ENCODE measurements at places on chromosomes 5 and 9. TPM values are rescaled to one million over a fixed set of nuclear protein-coding genes. Genes with fewer than 3 reads are reported as not detected.

The KIF20A gene
- 50.7 TPM for total RNA-seq

GRCh38 chr9:100322954-100323536 lies 29.7 kb downstream of the TEX10 start:
- peaks cover 11% of the 10 kb centered on the region for H3K4me1 ChIP-seq
- peaks cover 40% of the 10 kb centered on the region for H3K36me3 ChIP-seq
- no peaks in the 10 kb centered on the region for H3K27me3 ChIP-seq
- H3K27ac ChIP-seq = no peak overlapping the region
- no peak overlapping the region for H3K4me3 ChIP-seq
- DNase-seq = peak; percentile 63

The IL4 gene
- 0.72 TPM for total RNA-seq

DNA sequence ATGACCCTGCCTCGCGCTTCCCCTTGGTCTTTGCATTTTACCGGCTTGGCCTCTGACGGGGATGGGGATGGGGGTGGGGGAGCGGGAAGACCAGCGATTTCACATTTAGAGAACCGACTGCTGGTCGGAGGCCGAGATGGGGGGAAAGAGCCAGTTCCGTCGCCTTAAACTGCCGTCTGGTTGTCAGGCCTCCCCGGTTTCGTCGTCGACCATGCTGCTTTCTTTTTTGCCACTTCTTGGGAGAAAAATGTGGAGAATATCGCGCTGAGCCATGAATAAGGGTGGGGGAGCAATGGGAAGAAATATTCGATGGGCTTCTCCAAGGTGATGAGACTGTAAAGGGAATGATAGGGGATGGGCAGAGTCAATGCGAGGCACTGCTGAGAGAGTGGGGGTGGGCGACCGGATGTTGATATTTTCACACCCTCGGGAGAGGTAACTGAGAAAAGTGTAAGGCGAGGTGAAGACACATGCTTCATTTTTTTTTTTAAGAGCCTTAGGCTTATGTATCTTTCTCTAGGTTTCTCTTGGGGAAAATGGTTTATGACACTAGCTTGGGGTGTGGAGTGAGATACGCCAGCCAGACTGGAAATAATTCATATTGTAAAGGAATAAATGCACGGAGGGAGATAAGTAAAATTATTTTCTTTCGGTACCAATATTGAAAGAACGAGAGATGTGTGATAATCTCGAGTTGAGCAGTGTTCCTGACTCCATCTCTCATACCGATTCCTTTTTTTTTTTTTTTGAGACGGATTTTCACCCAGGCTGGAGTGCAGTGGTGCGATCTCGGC lies 1.1 kb downstream of the KIF2A start:
- H3K27me3 ChIP-seq = no peaks in the 10 kb centered on the region
- peak overlapping the region; percentile 100 for H3K27ac ChIP-seq
- DNase-seq = peak; percentile 85
- H3K36me3 ChIP-seq = peaks cover 52% of the 10 kb centered on the region

GRCh38 chr5:77418601-77419581 lies 73.2 kb downstream of the WDR41 start:
- peaks cover 1% of the 10 kb centered on the region for H3K36me3 ChIP-seq
- DNase-seq = no peak
- peaks cover 4% of the 10 kb centered on the region for H3K27me3 ChIP-seq
- no peak overlapping the region for H3K4me3 ChIP-seq
- no peak overlapping the region for H3K27ac ChIP-seq

The LURAP1L gene
- total RNA-seq = not detected

DNA sequence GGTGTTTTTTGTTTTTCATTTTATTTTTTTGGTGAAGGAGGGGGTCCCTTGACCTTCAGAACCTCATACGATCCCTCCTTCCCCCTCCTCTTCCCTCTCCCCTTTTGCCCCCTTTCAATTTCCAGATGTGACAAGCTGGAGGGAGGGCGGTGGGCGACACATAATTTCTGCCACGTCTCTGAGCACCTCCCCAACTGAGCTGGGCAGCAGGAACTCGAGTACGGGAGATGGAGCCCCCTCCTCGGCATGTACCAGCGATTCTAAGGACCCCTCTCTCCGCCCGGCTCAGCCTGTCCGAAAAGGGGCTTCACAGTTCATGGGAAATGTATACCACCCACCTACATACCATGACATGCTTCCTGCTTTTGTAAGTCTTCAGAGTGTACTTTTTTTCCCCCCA lies 52.4 kb downstream of the PRRC2B start:
- peaks cover 12% of the 10 kb centered on the region for H3K4me1 ChIP-seq
- no peak overlapping the region for H3K4me3 ChIP-seq
- H3K36me3 ChIP-seq = peaks cover 59% of the 10 kb centered on the region

The GLDC gene
- total RNA-seq = 0.63 TPM

DNA sequence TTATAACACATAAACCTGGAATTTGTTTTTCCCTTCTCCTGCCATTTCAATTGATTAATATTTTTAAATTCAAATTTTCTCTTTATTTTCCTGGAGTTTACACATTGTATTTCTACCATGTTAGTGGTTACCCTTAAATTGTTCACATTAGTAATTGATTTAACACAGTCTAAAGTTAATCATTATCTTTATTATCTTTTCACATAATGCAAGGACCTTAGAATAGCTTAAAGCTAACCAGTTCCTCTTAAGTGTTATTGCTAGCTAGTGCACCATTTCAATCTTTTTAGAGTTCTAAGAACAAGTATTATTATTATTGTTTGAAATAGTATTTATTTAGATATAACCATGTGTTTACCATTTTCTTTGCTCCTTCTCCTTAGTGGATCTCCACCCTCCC lies 251.2 kb upstream of the FBXL7 start:
- H3K36me3 ChIP-seq = no peaks in the 10 kb centered on the region
- no peaks in the 10 kb centered on the region for H3K4me1 ChIP-seq
- DNase-seq = no peak
- no peak overlapping the region for H3K4me3 ChIP-seq
- no peak overlapping the region for H3K27ac ChIP-seq

The THBS4 gene
- 2.5 TPM for total RNA-seq

DNA sequence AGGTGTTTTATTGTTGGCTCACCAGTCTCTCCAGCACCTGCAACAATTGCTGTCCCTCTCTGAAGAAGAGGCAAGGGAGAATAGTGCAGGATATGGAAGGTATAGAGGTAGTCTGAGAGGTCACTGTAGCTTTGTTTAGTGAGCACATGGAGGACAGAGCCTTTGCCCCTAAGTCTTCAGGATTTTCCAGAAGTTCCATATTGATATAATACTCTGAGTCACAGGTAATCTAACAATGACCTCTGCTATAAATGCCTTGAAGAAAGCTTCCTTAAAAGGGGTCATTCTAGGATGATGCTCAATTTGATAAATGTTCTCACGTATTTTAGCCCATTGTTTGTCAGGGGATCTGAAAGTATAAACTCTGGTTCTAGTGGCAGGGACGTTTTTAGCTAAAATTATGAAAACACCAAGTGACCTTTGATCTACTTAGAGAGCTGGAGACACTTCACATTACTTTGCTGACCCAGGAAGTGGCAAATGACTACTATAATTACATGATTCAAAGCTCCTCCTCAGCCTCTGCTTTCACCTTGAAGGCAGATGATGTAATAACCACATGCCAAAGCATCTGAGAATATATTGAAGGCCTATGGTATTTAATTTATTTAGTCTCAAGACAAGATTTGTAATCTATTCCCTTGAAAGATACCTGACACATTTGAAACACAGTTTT lies 366.9 kb upstream of the NUDT12 start:
- H3K27ac ChIP-seq = no peak overlapping the region
- no peaks in the 10 kb centered on the region for H3K36me3 ChIP-seq
- no peaks in the 10 kb centered on the region for H3K27me3 ChIP-seq
- H3K4me1 ChIP-seq = no peaks in the 10 kb centered on the region
- DNase-seq = no peak
- H3K4me3 ChIP-seq = no peak overlapping the region

The FGF1 gene
- not detected for total RNA-seq

GRCh38 chr5:74286734-74287695 lies 353.5 kb downstream of the ENC1 start:
- no peak for DNase-seq
- peaks cover 12% of the 10 kb centered on the region for H3K27me3 ChIP-seq
- no peaks in the 10 kb centered on the region for H3K4me1 ChIP-seq
- H3K27ac ChIP-seq = no peak overlapping the region
- H3K4me3 ChIP-seq = no peak overlapping the region
- H3K36me3 ChIP-seq = no peaks in the 10 kb centered on the region

The CDH9 gene
- not detected for total RNA-seq

The EDIL3 gene
- not detected for total RNA-seq

GRCh38 chr9:18761742-18762300 lies 271.2 kb downstream of the SAXO1 start:
- H3K27me3 ChIP-seq = peaks cover 5% of the 10 kb centered on the region
- no peak overlapping the region for H3K4me3 ChIP-seq
- no peak overlapping the region for H3K27ac ChIP-seq
- DNase-seq = no peak

- no peaks in the 10 kb centered on the region for H3K36me3 ChIP-seq
- H3K27ac ChIP-seq = no peak overlapping the region
- DNase-seq = no peak
- H3K27me3 ChIP-seq = no peaks in the 10 kb centered on the region
- no peaks in the 10 kb centered on the region for H3K4me1 ChIP-seq
- H3K4me3 ChIP-seq = no peak overlapping the region
Measured at GRCh38 chr9:102985162-102985895, 9.8 kb upstream of the CYLC2 start.

The BAAT gene
- total RNA-seq = not detected

GRCh38 chr5:164687391-164687790 lies 1182.0 kb downstream of the MAT2B start:
- no peak for DNase-seq
- H3K4me3 ChIP-seq = no peak overlapping the region
- no peaks in the 10 kb centered on the region for H3K27me3 ChIP-seq
- no peak overlapping the region for H3K27ac ChIP-seq
- H3K4me1 ChIP-seq = no peaks in the 10 kb centered on the region

GRCh38 chr5:82525626-82526025 lies 247.5 kb upstream of the RPS23 start:
- no peaks in the 10 kb centered on the region for H3K36me3 ChIP-seq
- peaks cover 8% of the 10 kb centered on the region for H3K4me1 ChIP-seq
- no peak overlapping the region for H3K27ac ChIP-seq
- peaks cover 5% of the 10 kb centered on the region for H3K27me3 ChIP-seq

The S1PR3 gene
- 0.58 TPM for total RNA-seq

GRCh38 chr9:12544700-12545099 lies 148.5 kb upstream of the TYRP1 start:
- no peak overlapping the region for H3K27ac ChIP-seq
- H3K4me3 ChIP-seq = no peak overlapping the region
- H3K36me3 ChIP-seq = no peaks in the 10 kb centered on the region
- DNase-seq = no peak
- no peaks in the 10 kb centered on the region for H3K27me3 ChIP-seq

DNA sequence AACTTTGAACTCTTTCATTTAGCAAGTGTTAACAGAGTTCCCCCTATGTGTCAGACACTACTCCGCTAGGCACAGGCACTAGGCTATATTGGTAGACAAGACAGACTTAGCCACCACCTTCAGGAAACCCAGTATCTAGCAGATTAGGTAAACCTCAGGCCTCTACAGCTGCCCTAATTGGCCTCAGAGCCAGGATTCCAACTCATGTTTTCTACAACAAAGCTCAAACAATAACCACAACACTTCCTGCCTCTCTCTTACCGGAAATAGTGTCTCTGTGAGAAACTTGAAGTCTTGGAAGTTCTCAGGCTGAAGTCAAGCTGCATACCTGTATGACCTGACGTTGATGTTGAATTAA lies 116.6 kb upstream of the SLC44A1 start:
- H3K36me3 ChIP-seq = no peaks in the 10 kb centered on the region
- H3K27ac ChIP-seq = peak overlapping the region; percentile 30
- no peaks in the 10 kb centered on the region for H3K27me3 ChIP-seq
- peaks cover 35% of the 10 kb centered on the region for H3K4me1 ChIP-seq
- H3K4me3 ChIP-seq = no peak overlapping the region
- DNase-seq = peak; percentile 58

- H3K4me1 ChIP-seq = peaks cover 12% of the 10 kb centered on the region
- DNase-seq = no peak
- peaks cover 14% of the 10 kb centered on the region for H3K36me3 ChIP-seq
- H3K27me3 ChIP-seq = no peaks in the 10 kb centered on the region
- no peak overlapping the region for H3K4me3 ChIP-seq
Measured at GRCh38 chr9:121345070-121345469, 25.0 kb downstream of the STOM start.

GRCh38 chr9:34866614-34867013 lies 91.5 kb upstream of the PHF24 start:
- no peaks in the 10 kb centered on the region for H3K4me1 ChIP-seq
- H3K27me3 ChIP-seq = peaks cover 14% of the 10 kb centered on the region
- no peak overlapping the region for H3K27ac ChIP-seq
- no peak overlapping the region for H3K4me3 ChIP-seq

- no peak overlapping the region for H3K27ac ChIP-seq
- no peak overlapping the region for H3K4me3 ChIP-seq
- peaks cover 11% of the 10 kb centered on the region for H3K27me3 ChIP-seq
- DNase-seq = no peak
Measured at GRCh38 chr5:74432721-74433120, 207.8 kb downstream of the ENC1 start.

DNA sequence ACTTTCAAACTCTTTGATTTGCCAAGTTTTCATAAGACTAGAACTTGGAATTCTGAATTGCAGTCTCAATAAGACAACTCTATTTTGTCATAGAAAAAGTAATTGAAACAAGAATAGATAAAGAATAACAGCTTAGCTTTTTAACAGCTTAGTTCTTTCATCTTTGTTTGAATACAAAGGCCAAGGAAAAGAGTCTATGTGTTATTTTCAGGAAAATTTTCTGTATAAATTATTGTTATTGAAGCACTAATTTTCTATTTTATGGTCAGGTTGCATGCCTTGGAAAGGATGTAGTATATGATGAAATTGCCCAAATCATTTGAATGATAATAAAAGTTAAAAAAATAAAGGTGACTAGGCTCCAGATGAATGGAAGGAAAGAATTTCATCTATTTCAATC lies 25.2 kb upstream of the SPRY4 start:
- no peak for DNase-seq
- H3K27ac ChIP-seq = no peak overlapping the region
- H3K36me3 ChIP-seq = peaks cover 3% of the 10 kb centered on the region
- no peaks in the 10 kb centered on the region for H3K27me3 ChIP-seq
- H3K4me3 ChIP-seq = no peak overlapping the region

- H3K27me3 ChIP-seq = no peaks in the 10 kb centered on the region
- peak; percentile 74 for DNase-seq
- H3K4me1 ChIP-seq = peaks cover 65% of the 10 kb centered on the region
- peak overlapping the region; percentile 99 for H3K27ac ChIP-seq
- peaks cover 90% of the 10 kb centered on the region for H3K36me3 ChIP-seq
Measured at GRCh38 chr9:129895376-129896268, 60.4 kb downstream of the USP20 start.

GRCh38 chr5:61649971-61650370 lies 317.9 kb downstream of the ZSWIM6 start:
- H3K36me3 ChIP-seq = no peaks in the 10 kb centered on the region
- no peak overlapping the region for H3K4me3 ChIP-seq
- H3K4me1 ChIP-seq = no peaks in the 10 kb centered on the region
- H3K27ac ChIP-seq = no peak overlapping the region
- H3K27me3 ChIP-seq = peaks cover 4% of the 10 kb centered on the region

The IL13 gene
- 6.5 TPM for total RNA-seq

DNA sequence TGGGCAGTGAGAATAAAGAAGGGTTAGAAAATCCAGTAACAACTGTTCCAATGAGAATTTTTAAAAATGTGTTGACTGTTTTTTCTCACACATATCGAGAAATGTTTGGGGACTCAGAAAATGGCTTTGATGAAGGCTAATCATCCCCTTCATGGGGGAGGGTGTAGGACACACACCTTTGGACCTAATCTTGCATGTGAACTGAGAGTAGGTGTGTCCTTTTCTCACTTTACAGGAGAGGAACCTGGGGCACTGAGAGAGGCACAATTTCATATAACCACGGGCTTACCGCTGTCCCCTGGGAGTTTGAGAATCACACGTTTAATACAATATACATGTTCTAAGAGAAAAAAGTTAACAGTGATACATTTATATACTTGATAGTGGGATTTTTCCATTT lies 17.3 kb downstream of the FRRS1L start:
- H3K4me3 ChIP-seq = no peak overlapping the region
- no peaks in the 10 kb centered on the region for H3K36me3 ChIP-seq
